Liver (tissue), 10 donors: ENCODE measurements at places on chromosomes 16 and 17. TPM values are rescaled to one million over a fixed set of nuclear protein-coding genes. Genes with fewer than 3 reads are reported as not detected.

- DNase-seq, result no peak
These were observed 895 bp downstream of the SEPTIN1 start for GRCh38 chr16:30381291-30382041.

GRCh38 chr17:36703860-36704266 lies 102.5 kb downstream of the MRM1 start:
- DNase-seq, result peak; percentile 82

- no peak for DNase-seq
These were observed 6.1 kb downstream of the HIRIP3 start for GRCh38 chr16:29989111-29989858.

DNA sequence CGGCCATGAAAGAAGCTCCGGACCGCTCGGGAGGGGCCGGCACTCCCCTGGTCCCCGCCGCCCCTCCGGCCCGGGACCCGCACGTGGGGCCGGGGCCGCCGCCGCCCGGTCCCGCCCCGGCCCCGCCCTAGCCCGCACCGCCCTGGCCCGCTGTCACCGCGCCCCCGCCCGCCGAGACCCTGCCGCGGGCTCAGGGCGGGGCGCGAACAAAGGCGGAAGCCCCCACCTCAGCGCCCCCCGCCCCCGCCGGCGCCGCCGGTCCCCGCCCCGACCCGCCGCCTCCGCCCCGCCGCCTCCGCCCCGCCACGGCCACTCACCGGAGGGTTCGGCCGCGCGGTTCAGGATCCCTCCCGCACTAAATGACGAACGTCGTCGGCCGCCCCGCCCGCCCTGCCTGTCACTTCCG lies at the start of gene ARHGDIA:
Gene ARHGDIA, minus strand, starts transcription at position 357 of the 406 bp plus-strand sequence. CDS start 1,407 bp downstream, outside the sequence.
- DNase-seq, result no peak

GRCh38 chr16:52861614-52862022 lies 191.1 kb downstream of the CHD9NB start:
- peak; percentile 38 for DNase-seq

- no peak for DNase-seq
These were observed 491 bp downstream of the IST1 start for GRCh38 chr16:71895679-71896365.

- DNase-seq, result no peak
These were observed 120.2 kb downstream of the KIF2B start for GRCh38 chr17:53942898-53943297.

DNA sequence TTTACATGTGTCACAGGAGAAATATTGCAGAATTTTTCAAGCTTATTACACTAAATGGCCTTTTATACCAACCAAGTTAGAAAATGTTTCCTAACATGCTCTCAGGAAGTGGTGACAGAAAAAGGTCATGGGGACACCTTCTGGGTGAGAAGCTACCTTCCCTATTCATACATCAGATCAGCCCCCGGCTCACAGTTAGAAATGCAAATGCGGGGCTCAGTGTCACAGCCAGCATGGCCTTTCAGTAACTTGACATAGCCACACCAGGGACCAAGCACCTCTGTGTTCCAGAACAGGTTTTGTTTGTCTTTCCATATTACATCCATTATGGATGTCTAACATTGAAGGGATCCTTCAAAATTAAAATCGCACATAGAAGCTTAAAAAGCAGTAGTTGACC lies 59.5 kb downstream of the CHD9NB start:
- no peak for DNase-seq

DNA sequence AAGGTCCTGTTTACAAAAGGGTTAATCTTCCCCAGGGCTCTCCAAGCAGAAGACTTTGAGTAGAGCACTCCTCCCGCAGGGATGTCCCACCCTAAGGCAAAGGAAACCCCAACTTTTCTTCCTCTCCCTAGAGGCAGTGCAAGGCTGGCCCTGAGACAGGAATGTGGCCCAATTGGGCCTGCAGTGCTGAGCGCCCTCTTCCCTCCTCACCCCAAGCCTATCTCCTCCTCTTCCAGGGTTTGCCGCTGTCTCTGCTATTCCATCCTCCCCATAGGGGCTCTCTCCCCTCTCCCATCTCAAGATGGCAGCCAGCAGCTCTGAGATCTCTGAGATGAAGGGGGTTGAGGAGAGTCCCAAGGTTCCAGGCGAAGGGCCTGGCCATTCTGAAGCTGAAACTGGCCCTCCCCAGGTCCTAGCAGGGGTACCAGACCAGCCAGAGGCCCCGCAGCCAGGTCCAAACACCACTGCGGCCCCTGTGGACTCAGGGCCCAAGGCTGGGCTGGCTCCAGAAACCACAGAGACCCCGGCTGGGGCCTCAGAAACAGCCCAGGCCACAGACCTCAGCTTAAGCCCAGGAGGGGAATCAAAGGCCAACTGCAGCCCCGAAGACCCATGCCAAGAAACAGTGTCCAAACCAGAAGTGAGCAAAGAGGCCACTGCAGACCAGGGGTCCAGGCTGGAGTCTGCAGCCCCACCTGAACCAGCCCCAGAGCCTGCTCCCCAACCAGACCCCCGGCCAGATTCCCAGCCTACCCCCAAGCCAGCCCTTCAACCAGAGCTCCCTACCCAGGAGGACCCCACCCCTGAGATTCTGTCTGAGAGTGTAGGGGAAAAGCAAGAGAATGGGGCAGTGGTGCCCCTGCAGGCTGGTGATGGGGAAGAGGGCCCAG lies 1.0 kb downstream of the PRRT2 start:
- no peak for DNase-seq

DNA sequence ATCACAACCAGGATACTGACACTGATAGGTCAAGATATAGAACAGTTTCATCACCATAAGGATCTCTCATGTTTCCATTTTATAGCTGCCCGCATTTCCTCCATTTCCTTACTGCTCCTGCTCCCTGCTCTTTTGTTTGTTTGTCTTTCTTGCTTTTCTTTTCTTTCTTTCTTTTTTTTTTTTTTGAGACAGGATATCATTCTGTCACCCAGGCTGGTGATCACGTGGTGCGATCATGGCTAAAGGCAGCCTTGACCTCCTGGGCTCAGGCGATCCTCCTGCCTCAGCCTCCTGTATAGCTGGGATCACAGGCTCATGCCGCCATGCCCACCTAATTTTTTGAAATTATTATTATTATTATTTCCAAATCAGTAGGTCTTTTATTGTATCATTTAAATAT lies 31.7 kb downstream of the PRAC1 start:
- no peak for DNase-seq

- no peak for DNase-seq
These were observed 14.4 kb upstream of the FAAP100 start for GRCh38 chr17:81566461-81567126.

- DNase-seq, result no peak
These were observed 4.7 kb downstream of the CDH15 start for GRCh38 chr16:89176147-89176690.

GRCh38 chr17:27558341-27558740 lies 72.6 kb upstream of the LGALS9 start:
- no peak for DNase-seq

- DNase-seq, result no peak
These were observed 104.3 kb upstream of the SDK2 start for GRCh38 chr17:73748508-73748907.

GRCh38 chr17:20089756-20090547 lies 80.8 kb downstream of the SPECC1 start:
- DNase-seq, result no peak

GRCh38 chr16:3282103-3282729 lies 1.1 kb upstream of the ZNF263 start:
- no peak for DNase-seq

- no peak for DNase-seq
These were observed 54.0 kb downstream of the CFDP1 start for GRCh38 chr16:75379339-75379738.

DNA sequence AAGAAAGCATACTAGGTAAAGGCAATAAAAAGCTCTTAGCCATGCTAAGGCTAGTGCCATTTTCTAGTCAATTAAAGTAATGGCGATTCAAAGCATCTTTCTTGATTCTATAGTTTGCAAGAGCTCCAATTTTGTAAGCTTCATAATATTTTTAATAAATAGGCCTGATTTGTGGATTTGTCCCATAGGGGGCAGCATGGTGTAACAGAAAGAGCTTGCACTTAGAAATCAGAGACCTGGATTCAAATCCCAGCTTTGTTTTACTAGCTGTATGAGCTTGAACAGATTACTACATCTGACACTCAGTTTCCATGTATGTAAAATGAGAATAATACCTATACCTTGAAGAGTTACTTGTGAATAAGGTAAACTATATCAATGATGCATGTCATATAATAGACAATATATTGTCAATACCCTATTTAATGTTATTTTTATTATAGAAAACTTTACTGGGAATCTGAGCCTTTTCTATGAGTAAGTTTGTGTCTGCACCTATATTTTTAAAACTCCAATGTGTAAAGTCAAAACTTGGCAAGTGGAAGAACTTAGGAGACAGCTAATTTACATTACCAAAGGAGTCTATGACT lies 93.6 kb upstream of the NOG start:
- no peak for DNase-seq

- DNase-seq, result no peak
These were observed 8.9 kb upstream of the TIMP2 start for GRCh38 chr17:78933959-78934568.

DNA sequence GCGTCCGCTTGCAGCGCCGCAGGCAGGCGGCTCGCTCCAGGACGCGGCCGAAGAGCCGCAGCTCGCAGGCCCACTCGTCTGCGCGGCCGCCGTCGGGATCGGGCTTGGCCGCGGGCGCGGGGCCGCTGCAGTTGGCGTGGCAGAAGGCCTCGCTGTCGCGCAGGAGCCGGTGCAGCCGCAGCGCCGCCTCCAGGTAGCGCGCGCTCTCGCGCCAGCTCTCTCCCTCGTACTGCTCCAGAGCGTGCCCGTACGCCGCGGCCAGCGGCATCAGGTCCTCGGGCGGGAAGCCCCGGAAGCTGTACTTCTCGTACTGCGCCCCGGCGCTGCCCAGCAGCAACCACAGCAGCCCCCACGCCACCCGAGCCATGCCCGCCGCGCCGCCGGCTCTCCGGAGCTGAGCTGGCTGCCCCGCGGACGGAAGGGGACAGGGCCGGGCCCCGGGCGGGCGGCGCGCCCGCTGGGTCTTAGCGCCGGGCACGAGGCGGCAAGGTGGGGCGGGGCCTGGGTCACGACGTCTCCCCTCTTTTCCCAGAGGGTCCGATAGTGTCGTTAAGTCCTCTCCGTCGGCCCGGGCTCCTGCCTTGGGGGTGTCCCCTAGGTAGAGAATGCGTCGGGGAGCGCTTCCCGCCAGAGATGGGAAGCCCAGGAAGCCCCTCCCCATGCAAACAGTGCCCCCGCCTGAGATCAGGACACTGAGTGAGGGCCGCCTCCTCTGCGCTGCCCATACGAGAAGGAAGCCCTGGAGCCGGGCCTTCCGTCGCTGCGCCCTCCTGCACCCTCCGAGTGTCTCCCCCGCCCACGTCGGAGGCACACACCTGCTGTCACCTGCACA lies at the start of gene P3H4:
Gene P3H4, minus strand, starts transcription at position 401 of the 832 bp plus-strand sequence. Its CDS starts 34 bp downstream, at position 367.
- peak; percentile 63 for DNase-seq

DNA sequence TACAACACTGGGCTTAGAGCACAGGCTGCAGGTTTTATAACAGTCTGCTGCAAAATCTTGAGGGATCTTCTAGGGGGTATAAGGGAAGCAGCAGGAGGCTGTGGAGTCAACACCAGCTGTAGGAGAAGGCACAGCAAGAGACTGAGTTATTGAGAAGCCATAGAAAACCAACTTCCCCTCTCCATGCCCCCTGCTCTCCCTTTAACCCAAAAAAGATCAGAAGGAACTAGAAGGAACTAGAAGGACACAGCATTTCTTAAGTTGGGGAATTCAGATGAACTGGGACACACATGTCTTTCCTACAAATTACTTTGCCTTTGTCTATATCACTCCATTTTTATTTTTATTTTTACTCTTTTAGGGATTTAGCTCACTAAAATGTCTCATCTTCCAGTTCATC lies 6.2 kb upstream of the CCL18 start:
- no peak for DNase-seq

DNA sequence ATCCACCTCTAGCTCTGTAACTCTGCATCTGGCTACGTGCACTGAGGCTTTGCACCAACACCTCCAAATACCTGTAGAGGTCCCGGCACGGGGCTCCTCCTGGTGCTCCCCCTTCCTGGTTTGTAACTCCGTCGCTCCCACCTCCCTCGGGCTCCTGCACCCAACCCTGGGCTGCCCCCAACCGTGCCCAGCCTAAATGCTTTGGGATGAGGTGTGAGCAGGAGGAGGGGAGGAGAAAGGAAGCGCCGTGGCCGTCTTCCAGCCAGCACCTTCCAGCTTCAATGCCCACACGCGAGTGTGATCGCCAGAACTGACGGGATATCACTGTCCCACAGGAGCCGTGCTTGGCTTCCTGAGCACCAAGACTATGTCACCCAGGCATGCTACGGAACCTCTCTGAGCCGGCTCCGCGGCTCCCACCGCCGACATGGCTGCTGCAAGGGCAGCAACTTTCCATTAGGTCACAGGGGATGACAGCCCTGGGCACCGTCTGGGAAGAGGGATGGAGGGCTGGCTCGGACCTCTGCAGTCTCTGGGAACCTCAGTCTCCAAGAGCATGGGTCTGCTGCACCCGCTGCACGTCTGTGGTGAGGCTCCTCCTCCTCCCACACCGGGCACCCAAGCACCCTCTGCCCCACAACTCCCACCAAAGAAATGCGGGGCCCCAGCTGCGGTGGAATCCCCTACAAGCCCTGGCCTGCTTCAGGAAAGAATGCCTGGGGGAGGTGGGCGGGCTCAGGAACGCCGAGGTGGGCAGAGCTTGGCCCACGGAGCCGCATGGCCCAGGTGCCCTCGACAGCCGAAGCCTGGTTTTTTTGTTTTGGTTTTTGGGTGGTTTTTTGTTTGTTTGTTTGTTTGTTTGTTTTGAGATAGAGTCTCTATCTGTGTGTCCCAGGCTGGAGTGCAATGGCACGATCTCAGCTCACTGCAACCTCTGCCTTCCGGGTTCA lies 6.4 kb upstream of the SLC38A10 start:
- DNase-seq, result no peak

DNA sequence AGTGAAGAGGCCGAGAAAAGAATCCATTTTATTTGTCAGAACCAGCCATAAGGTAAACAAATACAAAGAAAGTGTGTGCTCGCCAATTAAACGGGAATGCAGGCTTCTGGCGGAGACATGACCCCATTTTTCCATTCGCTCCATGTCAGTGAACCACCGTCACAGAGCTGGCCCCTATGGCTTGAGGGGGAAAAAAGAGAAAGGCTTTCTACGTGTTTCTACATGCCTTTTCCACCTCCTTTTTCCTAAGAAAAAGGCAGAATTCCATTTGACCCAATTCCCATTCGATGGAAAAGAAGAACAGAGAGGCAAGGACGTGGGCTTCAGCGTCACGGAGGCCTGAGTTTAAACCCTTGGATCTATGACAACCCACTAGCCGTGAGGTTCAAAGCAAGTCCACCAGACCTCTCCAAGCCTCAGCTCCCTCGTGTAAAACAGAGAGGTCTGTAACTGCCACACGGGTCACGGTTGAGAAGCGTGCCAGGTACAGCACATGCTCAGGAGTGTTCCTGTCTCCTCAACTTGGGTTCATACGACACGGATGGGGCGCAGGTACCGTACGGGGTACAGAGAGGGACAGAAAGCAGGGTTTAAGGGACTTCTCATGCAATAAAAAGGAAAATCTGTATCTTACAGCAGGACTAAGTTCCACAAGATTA lies 91.9 kb downstream of the NXN start:
- no peak for DNase-seq

Gene CASKIN1
- 0.09 TPM for total RNA-seq

Gene CES5A
- total RNA-seq, result not detected

Gene TSEN54
- total RNA-seq, result 15.1 TPM

Gene HAP1
- total RNA-seq, result under 0.01 TPM

Gene FADS6
- total RNA-seq, result 7.1 TPM

Gene ITGB3
- total RNA-seq, result 33.4 TPM

Gene MVD
- 73.4 TPM for total RNA-seq

Gene VMP1
- total RNA-seq, result 58.1 TPM

Gene TMIGD1
- total RNA-seq, result not detected

Gene ALG1
- 25.4 TPM for total RNA-seq

Gene KRTAP16-1
- total RNA-seq, result not detected

Gene KRTAP4-6
- total RNA-seq, result not detected

Gene MAFG
- 11.7 TPM for total RNA-seq

Gene ACTG1
- 1,434 TPM for total RNA-seq
